Stomach (tissue), 19 donors: ENCODE measurements at places on chromosomes 6 and 20.
A peak's percentile ranks its signal among the peaks of the same experiment; 100 is the strongest.

- peak; percentile 66 for DNase-seq
Measured at GRCh38 chr6:19024737-19025136, 637.6 kb downstream of the RNF144B start.

- peak; percentile 62 for DNase-seq
Measured at GRCh38 chr6:36544228-36544627, 3.1 kb downstream of the STK38 start.

- DNase-seq: no peak
Measured at GRCh38 chr20:22796469-22797077, 212.2 kb upstream of the FOXA2 start.

- DNase-seq: no peak
Measured at GRCh38 chr6:158322724-158323560, 10.7 kb downstream of the TULP4 start.

GRCh38 chr6:100100776-100101175 is 106.8 kb upstream of the MCHR2 start:
- DNase-seq: no peak
